ENCODE measurements at places on chromosomes 1 and 21. TPM values are rescaled to one million over a fixed set of nuclear protein-coding genes. Genes with fewer than 3 reads are reported as not detected.

DNA sequence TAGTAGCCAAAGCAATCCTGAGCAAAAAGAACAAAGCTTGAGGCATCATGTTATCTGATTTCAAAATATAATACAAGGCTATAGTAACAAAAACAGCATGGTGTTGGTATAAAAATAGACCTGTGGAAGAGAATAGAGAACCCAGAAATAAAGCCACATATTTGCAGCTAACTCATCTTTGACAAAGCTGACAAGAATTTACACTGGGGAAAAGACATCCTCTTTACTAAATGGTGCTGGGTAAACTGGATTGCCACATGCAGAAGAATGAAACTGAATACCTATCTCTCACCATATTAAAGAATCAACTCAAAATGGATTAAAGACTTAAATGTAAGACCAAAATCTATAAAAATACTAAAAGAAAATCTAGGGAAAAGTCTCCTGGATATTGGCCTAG lies 59.5 kb upstream of the CD55 start:
- DNase-seq = peak; percentile 44

DNA sequence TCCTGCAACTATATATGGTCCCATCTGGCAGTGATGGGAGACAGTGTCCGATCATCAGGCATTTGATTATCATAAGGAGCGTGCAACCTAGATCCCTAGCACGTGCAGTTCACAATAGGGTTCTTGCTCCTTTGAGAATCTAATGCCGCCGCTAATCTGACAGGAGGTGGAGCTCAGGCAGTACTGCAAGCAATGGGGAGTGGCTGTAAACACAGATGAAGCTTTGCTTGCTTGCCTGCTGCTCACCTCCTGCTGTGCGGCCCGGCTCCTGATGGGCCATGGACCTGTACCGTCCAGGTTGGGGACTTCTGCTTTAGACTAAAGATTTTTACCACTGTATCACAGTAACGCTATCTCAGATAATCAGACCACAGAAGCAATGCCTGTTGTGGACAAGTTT lies 63.8 kb downstream of the TGFB2 start:
- no peak for DNase-seq

- DNase-seq = no peak
Measured at GRCh38 chr1:36761113-36761512, 273.2 kb downstream of the GRIK3 start.

DNA sequence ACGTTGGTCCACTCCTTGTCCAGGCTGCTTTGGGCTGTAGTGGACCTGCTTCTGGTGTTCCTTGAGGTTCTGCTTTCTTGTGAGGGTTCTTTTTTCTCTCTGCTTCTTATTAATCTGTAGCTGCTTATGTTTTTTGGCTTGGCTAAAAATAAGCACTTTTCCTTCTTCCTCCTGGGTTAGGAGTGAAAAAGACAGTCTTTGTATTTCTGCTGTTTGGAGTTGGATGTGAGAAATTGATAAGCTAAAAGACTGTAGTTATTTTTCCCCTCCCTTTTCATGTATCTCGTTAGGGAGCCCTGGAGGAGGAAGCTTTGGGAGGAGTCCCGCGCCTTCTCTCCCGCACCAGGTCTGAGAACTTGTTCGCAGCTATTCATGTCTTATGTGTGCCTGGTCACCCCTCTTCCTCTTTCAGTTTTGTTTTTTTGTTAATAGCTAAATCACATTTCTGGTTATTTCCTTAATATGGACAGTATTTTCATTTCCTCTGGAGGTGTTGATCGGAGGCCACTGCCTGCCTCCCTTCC lies 79.0 kb downstream of the GALNT2 start:
- DNase-seq = no peak

DNA sequence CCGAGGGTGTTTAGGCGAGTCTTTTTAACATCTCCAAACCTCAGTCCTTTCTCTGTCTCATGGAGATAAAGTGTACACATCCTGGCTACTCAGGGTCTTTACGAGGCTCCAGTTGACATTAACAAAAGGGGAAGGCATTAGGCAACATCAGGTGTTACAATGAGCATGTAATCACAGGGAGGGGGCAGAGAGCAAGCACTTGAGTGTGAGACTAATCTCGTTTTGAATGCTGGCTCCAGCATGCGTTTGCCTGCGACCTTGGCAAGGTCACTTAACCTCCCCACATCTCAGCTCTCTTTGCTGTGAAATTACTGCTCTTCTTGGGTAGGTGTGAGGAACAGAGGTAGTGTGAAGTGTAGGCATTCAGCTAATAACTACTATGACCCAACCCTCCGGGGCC lies 3.1 kb downstream of the TNNT2 start:
- no peak for DNase-seq

GRCh38 chr1:61078618-61079295 lies 3.6 kb upstream of the NFIA start:
- no peak for DNase-seq

DNA sequence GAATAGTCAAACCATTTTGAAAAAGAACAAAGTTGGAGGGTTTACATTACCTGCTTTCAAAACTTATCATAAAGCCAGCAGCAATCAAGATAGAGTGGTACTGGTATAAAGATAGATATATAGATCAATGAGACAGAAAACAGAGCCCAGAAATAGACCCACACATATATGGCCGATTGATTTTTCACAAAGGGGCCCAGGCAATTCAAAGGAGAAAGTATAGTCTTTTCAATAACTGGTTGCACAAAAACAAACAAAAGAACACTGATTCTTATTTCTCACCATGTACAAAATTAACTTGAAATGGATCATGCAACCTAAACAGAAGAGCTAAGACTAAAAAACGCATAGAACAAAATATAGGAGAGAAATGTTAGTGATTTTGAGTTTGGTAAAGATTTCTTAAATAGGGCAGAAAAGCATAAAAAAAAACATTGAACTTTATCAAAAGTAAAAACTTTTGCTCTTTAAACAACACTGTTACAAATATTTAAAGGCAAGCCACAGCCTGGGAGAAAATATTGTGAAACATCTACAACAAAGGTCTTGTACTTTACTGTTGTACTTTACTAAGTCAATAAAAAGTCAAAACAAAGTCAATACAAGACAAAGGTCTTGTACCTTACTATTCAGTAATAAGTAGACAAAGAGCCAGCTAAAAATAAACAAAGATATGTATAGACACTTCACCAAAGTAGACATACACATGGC lies 50.2 kb downstream of the ST3GAL3 start:
- DNase-seq = no peak

- DNase-seq = no peak
Measured at GRCh38 chr1:56483104-56483503, 96.3 kb downstream of the PLPP3 start.

GRCh38 chr1:154960446-154961136 lies 991 bp downstream of the PYGO2 start:
- peak; percentile 58 for DNase-seq

DNA sequence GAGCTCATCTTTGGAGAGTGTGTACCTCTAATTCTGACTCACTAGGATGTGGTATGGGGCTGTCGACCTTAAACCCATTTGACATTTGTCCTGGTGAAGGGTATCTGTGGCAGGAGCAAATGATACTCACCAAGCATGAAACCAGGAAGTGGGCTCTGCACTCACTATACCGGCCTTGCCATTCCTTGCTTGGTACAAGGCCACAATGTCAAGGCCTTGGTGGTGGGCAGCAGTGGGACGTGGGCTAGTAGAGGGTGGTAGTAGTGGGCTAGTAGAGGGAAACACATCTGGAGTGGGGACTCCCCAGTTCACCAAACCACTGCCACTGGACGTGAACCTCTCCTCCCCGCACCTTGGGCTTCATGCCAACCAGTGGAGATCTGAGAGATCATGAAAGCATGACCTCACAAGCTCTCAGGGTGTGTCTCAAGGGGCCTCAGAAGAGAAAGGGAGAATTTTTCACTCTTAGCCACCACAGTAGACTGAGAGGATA lies 11.5 kb downstream of the TNFSF4 start:
- DNase-seq = no peak

- no peak for DNase-seq
Measured at GRCh38 chr1:118190561-118190960, 5.5 kb upstream of the SPAG17 start.

The PTGFR gene
- total RNA-seq = not detected

The VCAM1 gene
- total RNA-seq = not detected

The MEX3A gene
- total RNA-seq = 2.5 TPM

The FCMR gene
- not detected for total RNA-seq

All from Karpas-422 (cell line).